ENCODE measurements at places on chromosomes 6 and 20.
A peak's percentile ranks its signal among the peaks of the same experiment; 100 is the strongest.

DNA sequence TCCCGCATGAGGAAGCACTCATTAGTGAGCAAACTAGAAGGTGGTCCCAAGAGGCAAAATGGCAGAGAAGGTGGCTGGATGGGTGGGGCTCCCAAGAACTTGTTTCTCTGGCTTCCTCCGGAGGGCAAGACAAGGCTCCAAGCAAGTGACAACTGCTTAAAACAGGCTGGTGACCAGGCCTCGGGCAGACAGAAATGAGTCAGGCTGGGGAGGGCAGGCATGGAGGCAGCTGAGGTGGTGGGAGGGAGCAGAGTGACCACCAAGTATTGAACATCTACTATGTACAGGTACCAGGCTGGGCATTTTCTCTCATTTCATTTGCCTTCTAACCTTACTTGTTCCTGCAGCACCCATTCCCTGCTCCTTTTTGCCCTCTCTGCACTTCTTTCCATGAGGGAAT, 33.4 kb downstream of the TNXB start:
- DNase-seq, result no peak

GRCh38 chr20:48585061-48585870, 242.5 kb downstream of the PREX1 start:
- no peak for DNase-seq

- no peak for DNase-seq
These were observed at the start of gene LAMA2 for GRCh38 chr6:128882991-128883611. TSS of gene LAMA2 (plus strand) at chr6:128883138. CDS start at chr6:128883246, 108 bp downstream.

GRCh38 chr6:87182321-87182720, 27.0 kb downstream of the ZNF292 start:
- DNase-seq, result no peak

DNA sequence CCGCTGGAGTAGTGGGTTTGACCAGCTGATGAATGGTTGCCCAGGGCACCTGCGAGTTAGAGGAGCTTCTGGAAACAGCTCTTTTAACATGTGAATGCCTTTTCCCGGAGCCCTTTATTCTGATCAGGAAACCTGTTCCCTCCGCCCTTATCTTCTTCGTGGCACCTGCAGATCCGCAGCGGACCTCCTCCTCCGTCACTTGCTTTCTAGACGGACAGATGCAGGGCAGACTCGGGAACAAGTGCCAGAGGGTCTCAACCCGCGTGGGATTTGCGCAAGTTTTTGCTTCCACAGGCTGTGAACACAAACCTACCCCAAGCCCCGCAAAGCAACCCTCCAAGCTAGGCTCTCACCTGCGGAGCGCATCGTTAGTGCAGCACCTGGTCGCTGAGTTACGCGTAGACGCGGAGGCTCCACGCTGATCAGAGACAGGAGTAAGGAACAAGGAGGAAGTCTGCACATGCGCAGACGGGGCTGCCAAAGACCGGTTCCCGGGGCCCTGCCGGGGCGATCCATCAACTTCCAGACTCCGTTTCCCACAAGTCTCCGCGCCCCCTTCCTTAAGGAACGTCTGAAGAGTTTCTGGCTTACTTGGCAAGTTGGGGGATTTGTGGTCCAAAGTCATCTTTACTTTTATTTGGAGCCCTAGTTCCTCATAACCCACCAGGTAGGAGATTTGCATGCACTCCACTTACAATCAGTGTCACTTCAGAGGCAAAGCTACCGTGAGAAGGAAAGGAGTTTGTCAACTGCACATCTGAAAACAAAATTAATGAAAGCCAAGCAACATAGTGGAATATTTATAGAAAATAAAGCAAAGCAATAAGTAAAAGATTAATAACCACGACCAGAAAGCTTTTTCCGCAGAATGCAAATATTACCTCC, 52.7 kb upstream of the ELMO2 start:
- no peak for DNase-seq

DNA sequence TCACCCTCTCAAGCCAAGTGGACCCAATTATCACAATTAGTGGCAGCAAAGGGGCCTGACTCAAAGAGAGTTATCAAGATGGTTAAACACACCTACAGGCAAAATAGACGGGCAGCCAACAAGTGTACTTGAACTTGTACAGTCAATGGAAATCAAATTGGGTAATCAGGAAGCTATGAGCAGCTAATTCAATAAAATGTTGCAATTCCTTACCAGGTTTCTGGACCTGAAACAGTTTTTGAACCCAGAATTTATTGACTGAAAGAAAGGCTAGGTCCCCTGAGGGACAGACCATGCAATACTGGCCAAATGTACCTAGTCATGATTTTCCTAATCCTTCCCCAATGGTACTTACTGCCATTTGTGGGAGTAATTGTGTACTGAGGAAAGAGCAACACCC, 679.8 kb downstream of the EPM2A start:
- DNase-seq, result no peak

DNA sequence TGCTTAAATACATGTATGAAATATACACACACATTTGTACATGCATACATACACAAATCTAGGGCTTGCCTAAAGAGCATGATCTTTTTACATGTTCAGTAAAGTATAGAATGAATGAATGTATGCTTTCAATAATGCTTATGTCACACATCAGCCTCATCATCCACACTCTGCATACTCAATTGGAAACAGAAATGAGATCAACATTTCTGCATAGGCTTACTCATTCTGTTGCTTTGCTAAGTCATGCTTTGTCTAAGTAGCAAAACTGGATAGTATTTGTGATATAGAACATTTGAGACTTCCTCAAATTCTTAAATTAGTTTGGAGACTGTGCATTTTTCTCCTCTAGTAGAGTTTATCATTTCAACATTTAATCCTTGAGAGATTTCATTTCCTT, 343.3 kb downstream of the ADGRB3 start:
- no peak for DNase-seq

DNA sequence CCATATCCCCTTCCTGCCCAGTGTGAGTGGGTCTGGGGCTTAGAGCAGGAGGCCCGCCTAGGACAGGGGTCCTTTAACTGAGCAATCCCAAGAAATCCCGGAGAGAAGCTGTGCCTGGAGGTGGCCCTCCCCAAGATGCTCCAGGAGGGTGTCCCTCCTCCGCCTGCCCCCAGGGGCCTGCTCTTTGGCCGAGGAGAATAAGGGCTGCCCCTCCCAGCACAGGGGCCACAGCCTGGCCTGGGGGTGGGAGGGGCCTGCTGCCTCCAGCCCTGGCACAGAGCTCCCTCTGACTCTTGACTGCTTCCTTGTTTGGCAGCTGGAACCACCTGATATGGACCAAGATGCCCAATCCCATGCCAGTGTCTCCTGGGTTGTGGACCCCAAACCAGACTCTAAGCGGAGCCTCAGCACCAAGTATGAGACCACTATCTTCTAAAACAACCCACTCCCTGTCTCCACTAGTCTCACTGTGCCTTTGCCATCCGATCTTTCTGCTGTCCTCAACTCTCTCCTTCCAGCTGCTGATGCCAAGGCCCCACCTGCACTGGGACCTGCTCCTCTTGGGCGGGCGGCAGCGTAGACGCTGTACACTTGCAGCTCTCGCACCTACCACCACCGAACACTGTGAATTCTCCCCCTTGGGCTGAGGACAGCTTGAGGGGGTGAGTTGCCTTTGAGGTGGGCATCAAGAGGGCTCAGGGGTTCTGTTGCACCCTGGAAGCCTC, 54.3 kb downstream of the TCP11 start:
- DNase-seq, result no peak

GRCh38 chr6:163487606-163488005, 73.1 kb downstream of the QKI start:
- DNase-seq, result no peak

GRCh38 chr6:63418741-63419140, 99.0 kb upstream of the LGSN start:
- DNase-seq, result peak; percentile 77

GRCh38 chr6:41966214-41966920, 24.8 kb upstream of the CCND3 start:
- DNase-seq, result no peak

- DNase-seq, result no peak
These were observed 16.3 kb downstream of the PRND start for GRCh38 chr20:4737857-4738627.

DNA sequence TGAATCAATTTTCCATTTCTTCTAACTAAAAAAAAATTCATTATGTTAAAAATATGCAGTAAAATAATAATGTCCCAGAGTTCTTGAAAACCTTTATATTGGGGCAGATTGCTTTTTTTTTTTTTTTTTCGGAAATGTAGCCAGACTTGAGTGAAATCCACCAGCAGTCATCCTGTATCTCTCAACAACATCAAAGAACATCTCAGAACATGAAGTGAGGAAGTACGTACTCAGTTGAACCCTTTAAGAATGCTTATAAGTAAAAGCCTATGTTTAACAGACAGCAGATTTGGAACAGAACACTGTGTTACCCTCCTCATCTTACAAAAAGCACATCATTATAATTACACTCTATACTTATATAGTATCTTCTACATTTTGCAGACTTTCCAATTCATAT, 51.0 kb upstream of the SUPT3H start:
- no peak for DNase-seq

DNA sequence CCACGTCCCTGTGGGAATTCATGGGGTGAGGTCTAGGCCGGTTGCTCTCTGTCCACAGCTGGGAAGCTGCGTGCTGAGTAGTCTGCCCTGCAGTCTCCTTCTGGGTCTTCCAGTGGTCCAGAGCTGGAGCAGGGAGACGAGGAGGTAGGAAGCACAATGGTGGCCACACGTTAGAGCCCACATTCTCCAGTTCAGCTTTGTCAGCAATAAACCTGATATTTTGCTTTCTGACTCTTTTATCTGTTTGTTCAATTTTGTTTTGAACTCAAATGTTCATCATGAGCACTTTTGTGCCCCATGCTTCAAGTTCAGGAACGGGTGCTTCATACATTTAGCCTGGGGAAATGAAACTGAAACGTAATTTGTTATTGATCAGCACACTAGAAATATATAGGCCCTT, 21.3 kb downstream of the FNDC1 start:
- no peak for DNase-seq

GRCh38 chr6:110095101-110095500, 84.4 kb downstream of the WASF1 start:
- no peak for DNase-seq

GRCh38 chr20:23083553-23084220, 2.4 kb downstream of the CD93 start:
- DNase-seq, result peak; percentile 4

DNA sequence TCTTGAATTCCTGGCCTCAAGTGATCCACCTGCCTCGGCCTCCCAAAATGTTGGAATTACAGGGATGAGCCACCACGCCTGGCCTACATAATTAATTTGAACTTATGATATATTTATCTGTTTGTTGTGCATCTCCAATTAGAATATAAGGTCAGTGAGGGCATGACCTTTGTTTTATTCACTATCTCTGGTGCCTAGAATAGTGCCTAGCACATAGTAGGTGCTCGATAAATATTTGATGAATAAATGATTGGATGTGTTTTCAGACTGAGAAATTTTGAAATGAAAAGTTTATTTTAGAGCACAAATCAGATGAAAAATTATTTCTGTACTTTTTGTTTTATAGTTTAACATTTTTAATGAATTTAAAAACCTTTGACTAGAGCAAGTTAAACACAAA, 19.4 kb upstream of the VEGFA start:
- DNase-seq, result no peak

GRCh38 chr20:48211238-48211637, 426.0 kb upstream of the SULF2 start:
- no peak for DNase-seq

DNA sequence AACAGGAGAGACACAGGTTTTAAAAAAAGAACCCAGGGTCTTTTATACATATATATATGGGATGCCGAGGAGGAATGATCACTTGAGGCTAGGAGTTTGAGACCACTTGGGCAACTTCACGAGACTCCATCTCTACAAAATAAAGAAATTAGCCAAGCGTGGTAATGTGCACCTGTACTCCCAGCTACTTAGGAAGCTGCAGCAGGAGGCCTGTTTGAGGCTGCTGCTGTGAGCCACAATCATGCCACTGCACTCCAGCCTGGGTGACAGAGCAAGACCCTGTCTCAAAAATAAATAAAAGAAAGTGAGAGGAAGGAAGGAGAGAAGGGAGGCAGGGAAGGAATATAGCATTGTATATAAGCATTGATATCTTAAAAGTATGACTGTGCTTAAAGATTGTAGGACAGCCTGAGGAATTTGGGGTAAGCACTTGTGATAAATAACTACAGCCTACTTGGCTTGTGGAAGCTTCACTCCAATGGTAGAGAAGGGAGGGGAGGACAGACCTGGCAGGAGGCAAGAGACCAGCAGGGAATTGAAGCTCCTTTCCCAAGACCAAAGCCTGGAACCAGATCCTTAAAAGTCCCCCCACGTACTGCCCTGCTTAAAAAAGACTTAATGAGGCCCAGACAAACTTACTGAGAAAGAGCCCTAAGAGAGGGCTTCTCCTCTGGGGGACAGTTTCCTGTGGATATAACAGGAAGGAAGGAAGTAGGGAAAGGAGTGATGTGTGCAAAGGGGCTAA, 2.5 kb upstream of the SNTA1 start:
- DNase-seq, result no peak

GRCh38 chr6:97427648-97428047, 144.6 kb upstream of the MMS22L start:
- DNase-seq, result no peak

- DNase-seq, result no peak
These were observed 85.7 kb downstream of the TAF4 start for GRCh38 chr20:61979701-61980635.

DNA sequence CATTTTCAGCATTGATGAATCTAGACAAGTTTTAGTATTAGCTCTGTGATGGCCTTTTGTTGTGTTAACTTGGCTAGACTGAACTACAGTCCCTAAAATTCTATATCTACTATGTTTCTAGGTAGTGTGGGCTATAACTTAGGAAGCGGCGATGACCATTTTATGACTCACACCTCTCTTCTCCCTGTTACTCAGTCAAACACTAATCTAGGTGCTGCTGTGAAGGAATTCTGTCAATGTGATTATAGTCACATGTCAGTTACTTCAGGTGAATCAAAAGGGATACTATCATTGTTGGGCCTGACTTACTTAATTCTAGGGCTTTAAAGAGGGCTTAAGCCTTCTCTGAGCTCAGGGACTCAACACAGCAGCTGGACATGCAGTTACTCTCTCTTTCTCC, 691.5 kb upstream of the MAP3K7 start:
- DNase-seq, result no peak

DNA sequence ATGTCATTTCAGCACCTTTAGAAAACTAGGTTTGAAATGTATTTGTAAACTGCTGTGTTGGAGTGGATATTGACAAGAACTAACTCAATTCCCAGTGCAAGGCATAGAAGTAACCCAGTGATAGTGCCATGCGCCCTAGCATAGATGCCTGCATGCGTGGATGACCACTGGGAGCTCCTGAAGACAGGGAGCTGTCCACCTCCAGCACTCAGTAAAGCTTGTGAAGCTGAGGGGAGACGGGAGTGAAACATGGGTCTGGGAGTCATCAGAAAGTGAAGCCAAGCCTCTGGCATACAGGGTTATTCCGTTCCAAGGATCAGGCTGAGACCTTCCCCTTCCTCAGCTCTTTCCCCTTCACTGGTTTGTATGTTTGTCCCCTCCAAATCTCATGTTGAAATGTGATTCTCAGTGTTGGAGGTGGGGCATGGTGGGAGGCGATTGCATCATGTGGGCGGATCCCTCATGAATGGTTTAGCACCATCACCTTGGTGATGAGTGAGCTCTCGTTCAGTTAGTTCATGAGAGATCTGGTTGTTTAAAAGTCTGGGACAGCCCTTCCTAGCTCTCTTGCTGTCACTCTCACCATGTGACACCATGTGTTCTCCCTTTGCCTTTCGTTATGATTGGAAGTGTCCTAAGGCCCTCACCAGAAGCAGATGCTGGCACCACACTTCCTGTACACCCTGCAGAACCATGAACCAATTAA, 146.5 kb upstream of the FERMT1 start:
- no peak for DNase-seq

All from AML-193 (cell line).